ENCODE measurements at places on chromosomes 7 and 10.

GRCh38 chr7:24595671-24596418 lies 22.6 kb downstream of the PALS2 start:
- DNase-seq = no peak

GRCh38 chr10:98433881-98434732 lies 12.6 kb downstream of the HPS1 start:
- DNase-seq = no peak

- no peak for DNase-seq
Measured at GRCh38 chr10:128576336-128576735, 450.1 kb upstream of the MKI67 start.

DNA sequence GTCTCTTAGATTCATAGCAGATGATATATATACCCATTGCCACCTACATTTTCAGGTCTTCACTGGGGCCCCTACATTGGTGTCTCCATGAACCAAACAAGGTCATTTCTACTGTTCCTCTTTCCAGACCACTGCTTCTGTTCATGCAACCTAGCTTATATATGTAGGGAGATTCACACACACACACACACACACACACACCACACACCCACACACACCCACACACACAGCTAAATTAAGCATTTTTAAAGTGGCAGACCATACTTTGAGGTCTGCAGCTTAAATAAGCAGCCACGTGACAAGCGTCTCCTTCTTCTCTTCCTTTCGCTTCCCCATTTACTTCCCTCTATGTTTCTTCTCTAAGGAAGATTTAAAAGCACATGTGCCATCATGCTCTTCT lies 70.0 kb upstream of the CC2D2B start:
- DNase-seq = no peak

DNA sequence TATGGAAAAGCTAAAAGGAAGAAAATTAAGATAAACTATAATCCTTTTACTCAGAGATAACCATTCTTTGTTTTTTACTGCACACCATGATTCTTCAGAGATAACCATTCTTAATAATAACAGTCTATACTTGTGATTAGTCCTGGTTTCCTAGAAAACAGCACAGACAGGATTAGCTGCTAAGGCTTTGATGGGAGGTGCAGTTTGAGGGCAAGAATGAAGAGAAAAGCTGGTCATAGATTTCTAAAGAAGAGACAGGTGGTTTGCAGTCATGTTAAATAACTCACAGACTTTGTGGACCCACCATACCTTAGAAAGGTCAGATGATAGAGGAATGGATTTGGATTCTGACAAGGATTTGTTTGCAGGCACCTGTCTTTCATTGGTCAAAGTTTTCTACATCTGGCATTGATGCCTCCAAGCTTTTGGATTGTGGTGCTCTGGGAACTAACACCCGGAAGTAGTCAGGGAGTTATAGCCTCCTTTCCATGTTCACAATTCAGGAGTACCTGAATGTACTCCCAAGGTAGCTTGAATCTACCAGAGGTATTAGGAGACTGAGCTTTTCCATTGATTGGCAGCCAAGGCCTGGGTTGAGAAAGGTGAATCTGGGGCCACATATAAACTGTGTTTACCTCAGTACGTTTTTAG lies 3.7 kb downstream of the SMC3 start:
- no peak for DNase-seq

DNA sequence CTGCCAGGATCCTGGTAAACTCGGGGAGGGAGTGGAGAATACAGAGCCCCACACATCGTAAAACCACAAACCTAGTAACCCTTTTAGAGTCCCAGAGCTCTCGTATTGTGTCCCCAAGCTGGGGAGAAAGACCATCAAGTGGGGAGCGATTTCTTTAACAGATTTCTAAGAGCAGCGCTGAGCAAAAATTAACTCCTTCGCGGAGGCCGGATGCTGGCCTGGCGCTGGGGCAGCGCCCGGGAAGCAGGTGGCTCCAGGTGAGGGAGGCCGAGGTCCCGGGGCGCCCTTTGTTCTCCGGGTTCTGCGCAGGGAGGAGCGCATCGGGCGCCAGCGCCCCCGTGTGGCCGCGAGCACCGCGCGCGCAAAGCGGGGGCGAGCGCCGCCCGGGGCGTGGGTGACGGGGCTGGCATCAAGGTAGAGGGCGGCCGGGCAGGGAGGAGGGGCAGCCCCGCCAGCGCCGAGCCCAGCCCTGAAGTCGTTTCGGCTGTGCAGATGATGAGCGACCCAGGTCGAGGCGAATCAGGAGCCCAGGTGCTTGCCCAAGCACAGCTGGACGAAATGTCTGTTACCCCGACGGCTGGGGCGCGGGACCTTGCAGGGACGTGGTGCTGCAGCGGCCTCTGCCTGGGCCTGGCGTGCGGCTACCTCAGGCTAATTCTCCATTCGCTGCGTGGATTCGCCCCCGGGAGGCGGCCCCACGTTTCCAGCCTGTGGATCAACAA lies 10.4 kb upstream of the FGFR2 start:
- DNase-seq = no peak

- DNase-seq = no peak
Measured at GRCh38 chr7:103068414-103069403, 5.9 kb downstream of the FBXL13 start.
